ENCODE measurements at places on chromosomes 2 and 18.

- no peak for DNase-seq
Measured at GRCh38 chr2:161146996-161147395, 13.2 kb upstream of the TANK start.

- no peak for DNase-seq
Measured at GRCh38 chr2:132549935-132550670, 119.9 kb downstream of the LYPD1 start.

- no peak for DNase-seq
Measured at GRCh38 chr2:120381661-120382060, 35.7 kb downstream of the INHBB start.

GRCh38 chr18:21242141-21242779 is at the start of gene GREB1L:
GREB1L (plus strand) TSS chr18:21242232; CDS start chr18:21383519, 141,287 bp downstream.
- DNase-seq = peak; percentile 19

Data from stromal cell of bone marrow (primary cell).